ENCODE measurements at places on chromosomes 12 and 14.

- peak; percentile 27 for DNase-seq
Measured at GRCh38 chr12:118359541-118359915, 13.2 kb downstream of the TAOK3 start.

DNA sequence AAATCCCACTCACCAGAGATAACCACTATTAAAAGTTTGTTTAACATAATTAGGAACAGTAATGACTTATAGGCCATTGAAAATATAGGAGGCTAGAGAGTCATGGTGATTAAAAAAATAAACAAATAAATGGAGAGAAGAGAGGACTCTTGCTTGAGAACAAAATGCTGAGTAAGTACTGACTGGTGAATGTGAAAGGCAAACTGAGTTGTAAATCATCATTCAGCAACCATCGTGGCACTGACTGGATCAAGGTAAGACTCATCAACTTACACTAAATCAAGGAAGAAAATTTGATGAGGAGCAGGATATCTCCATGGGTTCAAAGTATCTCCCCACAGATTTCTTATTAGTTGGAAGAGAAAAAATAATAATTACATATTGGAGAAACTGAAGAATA lies 14.1 kb upstream of the YBX3 start:
- DNase-seq: no peak

- DNase-seq: peak; percentile 20
Measured at GRCh38 chr14:105093038-105093430, 27.8 kb upstream of the GPR132 start.

GRCh38 chr14:33026850-33027430 lies 88.3 kb downstream of the NPAS3 start:
- DNase-seq: no peak

DNA sequence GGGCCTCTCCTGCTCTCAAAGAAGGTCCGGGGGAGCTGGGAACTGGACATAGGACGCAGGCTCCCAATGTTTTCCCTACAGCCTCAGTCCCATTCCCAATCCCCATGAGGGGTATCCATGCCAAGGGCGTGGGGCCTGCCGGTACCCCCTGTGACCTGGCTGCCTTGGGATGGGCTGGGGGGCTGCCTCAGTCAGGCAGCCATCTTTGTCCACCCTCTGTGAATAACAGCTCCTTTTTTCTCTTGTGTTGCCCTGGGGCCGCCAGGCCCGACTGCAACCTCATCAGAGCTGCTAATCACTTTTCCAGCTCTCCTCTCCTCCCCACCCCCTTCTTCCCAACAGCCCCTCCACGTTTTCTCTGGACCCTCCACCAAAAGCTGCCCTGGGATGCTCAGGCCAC lies 11.2 kb downstream of the FIGNL2 start:
- DNase-seq: no peak

DNA sequence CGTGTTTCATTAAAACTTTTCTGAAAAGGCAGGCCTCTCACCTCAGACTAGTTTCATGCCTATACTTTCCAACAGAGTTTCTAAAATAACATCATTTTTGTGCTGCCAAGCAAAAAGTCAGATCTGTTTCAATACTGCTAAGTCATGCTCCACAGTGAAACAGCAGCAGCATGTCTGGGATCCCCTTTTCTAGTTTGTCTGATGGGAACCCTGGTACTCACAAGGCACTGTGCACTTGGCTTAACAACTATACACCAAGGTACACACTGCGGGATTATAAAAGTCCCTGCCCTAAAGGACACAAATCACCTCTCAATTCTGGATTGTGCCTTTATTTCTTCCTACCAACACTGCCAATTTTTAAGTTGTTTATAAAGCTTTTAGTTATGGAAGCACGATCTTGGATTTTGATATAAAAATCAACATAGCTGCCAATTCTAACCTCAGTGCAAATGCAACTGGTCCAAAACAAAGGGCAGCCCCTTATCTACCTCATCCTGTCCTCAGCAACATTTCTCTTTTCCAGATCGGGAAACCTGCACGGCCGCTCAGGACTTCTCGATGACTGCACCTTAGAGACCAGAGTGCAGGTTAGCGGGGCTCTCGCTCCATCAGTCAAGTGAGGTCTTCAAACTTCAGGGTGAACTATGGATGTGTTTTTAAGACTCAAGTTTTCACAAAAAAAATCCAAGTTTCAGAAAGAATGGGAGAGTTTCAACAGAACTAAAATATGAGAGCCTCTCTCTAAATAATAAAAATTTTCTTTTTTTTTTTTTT lies 1.7 kb upstream of the EIF5 start:
- no peak for DNase-seq

DNA sequence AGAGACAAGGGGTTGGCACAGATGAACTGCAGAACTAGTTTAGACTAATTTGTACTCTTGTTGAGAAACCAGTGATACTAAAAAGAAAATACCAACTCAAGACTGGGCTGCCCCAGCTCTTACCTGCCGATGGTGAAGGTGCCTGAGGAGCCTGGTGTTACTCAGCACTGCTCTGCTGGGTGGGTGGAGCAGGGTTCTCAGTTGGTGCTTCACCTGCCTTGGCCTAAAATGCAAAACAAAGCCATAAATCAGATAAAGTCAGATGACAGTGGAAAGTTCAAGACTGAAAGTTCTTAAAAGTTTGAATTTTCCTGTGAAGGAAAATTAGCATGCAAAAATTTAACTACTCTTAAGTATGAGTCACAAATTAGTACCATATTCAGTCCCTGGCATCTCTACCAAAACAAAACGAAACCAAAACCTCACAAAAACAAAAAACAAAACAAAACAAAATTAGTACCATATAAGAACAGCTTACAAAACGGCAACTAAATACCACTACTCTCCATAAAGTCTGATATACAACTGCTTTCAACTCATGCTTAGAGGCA lies 21.9 kb downstream of the YBX3 start:
- DNase-seq: no peak

GRCh38 chr12:121295746-121296617 lies 527 bp downstream of the CAMKK2 start:
- no peak for DNase-seq

Measured in SW 1271 (cell line).